ENCODE measurements at places on chromosomes 5 and 9.

DNA sequence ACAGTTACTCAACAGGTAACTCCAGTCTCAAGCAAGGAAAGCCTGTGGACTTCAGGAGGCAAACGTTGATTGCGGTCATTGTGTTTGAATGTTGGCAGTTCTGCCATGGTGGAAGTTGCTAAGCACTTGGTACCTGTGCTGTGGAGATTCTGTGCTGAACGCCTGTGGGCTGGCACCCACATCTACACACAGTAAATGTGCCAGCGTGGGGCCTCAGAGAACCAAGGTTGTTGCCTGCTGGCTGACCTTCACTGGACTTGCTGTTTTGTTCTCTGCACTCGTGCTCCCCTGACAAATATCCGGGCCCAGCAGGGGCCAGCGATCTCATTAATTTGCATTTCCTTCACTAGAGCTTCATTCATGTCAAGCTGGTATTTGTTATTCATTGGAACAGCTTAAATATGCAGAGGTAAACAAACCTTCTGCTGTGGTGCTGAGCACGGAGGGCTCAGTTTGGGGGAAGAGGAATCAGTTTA, 141.8 kb downstream of the PRKACG start:
- DNase-seq = no peak

DNA sequence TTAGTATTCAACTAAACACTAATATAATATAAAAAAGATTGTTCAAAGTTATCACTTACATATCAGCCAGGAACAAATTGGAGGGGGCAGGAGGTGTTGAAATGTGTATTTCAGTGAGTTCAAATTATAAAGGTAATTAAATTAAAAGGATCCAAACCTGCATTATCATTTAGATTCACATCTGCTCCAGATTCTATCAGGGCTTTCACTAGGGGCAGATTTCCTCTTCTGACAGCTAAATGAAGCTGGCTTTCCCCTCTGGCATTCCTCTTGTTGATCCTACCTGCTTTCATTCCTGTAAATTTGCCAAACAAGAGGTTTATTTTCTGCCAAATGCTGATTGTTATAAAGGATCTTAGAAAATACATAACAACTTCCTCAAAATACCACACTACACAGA, 86.3 kb upstream of the GCNT4 start:
- DNase-seq = no peak

- no peak for DNase-seq
These were observed 19.3 kb downstream of the ECM2 start for GRCh38 chr9:92516521-92516920.

- DNase-seq = no peak
These were observed 3.1 kb downstream of the IER5L start for GRCh38 chr9:129174724-129175514.

DNA sequence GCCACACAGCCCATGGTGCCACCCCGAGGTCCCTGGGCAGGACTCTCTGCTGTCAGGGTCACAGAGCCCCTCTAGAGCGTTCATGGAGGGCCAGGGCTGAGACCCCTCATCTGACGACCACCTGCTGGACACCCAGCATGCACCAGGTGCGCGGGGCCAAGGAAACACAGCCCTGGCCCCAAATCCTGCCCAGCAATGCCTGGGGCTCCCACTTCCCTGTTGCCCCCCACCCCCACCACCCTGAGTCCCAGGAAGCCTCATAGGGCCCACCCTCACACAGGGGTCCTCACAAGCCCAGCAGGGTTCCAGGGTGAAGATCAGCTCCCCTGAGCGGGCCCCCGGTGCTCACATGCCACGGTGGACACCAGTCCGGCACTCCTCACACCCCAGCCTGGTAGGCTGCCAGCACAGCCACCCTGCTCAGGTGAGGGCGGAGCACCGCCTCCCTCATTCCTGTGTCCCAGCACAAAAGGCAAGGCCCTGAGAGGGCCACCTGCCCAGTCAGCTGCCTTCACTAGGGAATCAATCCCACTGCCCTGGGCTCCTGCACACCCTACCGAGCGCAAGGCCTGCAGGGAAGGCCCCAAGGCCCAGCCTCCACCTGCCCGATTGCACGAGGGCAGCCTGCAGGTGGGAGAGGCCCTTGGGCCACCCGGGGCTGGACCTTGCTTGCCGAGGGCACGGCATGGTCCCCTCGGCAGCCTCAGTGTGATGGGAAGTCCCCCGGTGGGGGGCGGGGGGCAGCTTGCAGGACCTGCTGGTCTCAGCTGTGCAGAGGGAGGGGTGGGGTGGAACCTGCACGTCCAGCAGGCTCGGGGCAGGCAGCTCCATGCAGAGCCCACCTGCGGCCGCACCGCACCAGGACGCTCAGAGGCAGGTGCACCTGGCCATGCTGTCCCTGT, 56.4 kb upstream of the UBAC1 start:
- DNase-seq = no peak

DNA sequence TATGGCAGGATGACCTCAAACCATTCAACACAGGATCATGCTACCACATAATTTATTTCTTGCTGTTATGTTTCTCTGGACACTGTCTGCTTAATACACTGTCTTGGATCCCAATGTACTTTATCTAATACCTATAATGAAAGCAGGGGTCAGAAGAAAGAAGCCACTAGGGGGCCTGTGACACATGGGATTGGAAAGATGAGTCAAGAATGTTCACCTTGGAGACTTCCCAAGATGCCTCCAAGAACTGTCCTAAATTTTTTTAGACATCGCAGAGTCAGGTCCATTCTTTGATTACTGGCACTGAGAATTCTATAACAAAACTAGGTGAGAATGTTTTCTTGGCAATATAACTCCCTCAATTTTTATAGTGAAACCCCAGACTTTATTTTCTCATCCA, 305.8 kb upstream of the SMARCA2 start:
- DNase-seq = no peak

GRCh38 chr5:177447611-177448243, 1.1 kb downstream of the PRR7 start:
- DNase-seq = no peak

DNA sequence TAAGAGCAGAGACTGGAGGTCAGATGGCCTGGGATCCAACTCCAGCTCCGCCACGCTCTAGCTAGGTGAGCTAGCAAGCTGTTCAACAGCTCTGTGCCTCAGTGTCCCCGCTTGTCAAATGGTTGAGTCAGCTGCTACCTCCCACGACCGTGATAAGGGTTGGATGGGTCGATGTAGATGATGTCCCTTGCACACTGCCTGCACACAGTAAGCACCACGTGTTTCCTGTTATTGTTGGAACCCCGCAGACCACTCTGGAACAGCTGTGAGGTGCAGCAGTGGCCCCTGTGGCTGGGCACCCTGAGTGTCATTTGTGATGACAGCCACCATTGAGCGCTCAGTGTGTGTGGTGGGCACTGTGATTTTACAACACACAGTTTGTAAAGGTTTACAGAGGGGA, 54.0 kb upstream of the CTSL start:
- DNase-seq = no peak

DNA sequence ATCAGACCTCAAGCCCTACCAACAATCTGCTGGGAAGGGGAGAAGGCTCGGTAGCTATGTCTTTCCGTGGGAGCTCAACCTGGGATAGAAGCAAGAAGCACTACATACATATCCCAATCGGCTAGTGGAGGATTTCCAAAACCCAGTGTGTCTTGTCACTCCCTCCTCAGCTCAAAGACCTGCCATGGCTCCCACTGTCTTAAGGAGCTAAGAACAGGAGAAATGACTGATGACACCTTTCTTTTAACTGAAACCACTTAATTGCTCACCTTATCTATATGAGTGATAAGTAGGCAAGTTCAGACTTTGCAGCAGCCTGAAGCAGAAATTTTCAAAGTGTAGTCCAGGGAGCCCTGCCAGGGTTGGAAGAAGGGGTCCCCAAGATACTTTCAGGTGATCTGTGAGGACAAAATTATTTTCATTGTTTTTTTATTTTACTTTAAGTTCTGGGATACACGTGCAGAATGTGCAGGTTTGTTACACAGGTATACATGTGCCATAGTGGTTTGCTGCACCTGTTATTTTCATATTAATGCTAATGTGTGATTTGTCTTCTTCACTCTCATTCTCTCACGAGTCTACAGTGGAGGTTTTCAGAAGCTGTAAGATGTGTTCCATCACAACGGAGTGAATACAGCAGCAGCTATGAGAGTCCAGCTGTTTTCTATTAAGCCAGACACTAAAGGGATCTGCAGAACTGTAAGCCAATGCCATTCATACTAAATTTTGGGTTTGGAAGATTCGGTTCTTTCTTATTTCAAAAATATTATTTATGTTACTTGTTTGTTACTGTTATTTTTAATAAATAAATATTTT, 41.4 kb downstream of the PAX5 start:
- DNase-seq = no peak

GRCh38 chr5:119578937-119579336, 50.4 kb upstream of the FAM170A start:
- no peak for DNase-seq

- DNase-seq = no peak
These were observed 17.2 kb downstream of the CENPP start for GRCh38 chr9:92342825-92343488.

GRCh38 chr9:127880143-127880542, 2.7 kb upstream of the AK1 start:
- DNase-seq = no peak

DNA sequence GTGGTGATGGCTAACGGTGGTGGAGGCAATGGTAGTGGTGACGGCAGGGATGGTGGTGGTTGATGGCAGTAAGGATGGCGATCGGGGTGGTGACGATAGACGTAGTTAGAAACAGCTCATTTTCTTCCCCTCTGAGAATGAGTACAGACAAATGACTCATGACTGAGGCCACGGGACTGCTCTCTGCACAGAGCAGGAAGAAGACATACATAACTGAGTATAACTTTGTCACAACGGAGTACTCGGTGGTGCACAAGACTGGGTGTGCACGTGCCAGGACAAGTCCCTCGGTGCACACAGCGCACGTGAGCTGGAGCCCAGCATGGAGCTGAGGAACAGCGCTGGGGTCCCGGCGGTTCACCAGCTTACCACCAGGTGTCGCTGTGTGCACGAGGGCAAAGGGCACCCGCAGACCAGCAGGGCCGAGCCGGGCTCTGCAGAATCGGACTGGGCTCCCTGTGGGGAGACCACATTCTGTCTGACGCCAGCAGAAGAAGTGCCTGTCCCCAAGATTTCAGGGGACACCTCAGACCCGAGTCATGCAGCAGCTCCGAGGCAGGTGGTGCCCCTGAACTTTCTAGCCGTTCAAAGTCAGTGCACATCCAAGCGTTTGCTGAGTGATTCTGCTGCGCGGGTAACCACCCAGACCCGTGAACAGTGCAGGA, 188.6 kb downstream of the FSTL4 start:
- DNase-seq = peak; percentile 53

- no peak for DNase-seq
These were observed 70.4 kb upstream of the CTSV start for GRCh38 chr9:97109194-97109811.

DNA sequence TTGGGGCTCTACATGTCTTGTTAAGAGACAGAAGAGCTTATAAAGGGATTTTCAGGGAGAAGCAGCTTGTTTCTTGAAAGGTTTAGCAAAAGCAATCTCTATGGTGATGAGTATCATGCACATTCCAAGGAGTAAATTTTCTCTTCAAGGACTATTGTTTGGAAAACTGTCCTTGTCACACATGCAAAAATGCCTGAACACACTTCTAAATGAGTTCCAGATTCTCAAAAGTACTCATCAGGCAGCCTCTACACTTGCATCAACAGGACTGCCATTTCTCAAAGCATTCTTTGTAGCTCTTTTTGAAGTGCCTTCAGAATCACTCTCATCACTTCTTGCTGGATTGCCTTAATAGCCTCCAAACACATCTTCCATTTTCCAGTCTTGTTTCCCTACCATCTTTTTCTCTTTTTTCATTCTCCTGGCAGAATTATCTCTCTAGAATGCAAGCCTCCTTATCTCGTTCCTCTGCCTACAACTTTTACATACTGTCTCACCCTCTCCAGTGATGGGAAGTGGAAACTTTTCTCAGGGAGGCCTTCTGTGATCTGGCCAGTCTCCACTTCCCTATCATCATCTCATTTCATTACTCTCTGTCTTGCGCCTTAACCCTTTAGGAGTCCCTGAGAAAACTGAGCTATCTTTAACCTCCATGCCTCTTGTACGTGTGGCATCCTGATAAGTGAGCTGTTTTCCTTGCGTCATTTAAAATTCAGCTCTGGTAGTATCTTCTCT, 631.5 kb upstream of the TLE4 start:
- no peak for DNase-seq

DNA sequence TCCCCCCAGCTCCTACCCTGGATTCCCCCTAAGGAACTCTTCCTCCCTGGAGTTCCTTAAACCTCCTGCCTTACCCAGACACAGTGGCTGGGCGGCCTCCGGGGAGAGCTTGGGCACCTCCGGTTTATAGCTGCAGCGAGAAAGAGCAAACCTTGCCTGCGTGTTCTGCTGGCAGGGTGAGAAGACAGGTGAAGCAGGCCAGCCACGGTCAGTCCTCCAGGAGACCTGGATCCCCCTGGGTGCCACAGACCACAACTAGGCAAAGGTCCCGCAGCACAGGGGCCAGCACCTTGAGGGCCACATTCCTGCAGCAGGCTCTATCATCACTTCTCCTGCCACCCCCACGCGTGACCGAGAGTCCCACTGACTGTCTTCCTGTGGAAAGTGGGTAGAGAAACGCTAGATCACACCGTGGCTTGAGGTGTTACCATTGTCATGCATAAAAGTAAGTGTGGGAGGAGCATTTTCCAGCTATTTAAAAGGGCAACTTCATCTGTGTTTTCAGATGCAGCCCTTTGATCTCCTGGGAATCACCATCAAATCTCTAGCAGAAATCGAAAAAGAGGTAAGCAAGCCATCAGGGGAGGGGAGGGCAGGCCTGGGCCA, 130.2 kb upstream of the LMX1B start:
- no peak for DNase-seq

GRCh38 chr9:98087420-98088354, 31.2 kb downstream of the NANS start:
- peak; percentile 15 for DNase-seq

- DNase-seq = no peak
These were observed 48.7 kb downstream of the TIMD4 start for GRCh38 chr5:156914371-156914737.

- no peak for DNase-seq
These were observed 114.2 kb downstream of the TTC39B start for GRCh38 chr9:15192856-15193255.

GRCh38 chr9:96113032-96113431, 188.9 kb downstream of the HSD17B3 start:
- DNase-seq = no peak

GRCh38 chr9:75941577-75942311, 51.3 kb downstream of the PCSK5 start:
- DNase-seq = no peak

- no peak for DNase-seq
These were observed 20.8 kb downstream of the ENHO start for GRCh38 chr9:34501889-34502425.

DNA sequence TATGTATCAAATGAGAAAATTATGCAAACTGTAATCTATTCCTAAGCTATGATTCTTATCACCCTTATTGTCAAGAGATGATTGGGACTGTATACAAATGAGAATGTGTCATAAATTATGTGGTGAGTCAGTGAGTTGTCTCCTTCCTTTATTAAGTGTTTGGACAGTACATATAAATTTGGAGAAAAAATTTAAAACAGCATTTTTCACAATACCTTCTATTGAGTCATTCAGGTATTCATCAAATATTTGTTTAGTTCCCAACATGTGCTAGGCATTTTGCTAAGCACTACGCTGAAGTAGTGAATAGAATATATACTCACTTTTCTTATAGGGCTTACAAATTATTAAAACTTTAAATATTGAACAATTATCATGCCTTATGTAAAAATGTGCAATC, 36.3 kb upstream of the PTPRD start:
- no peak for DNase-seq

- no peak for DNase-seq
These were observed 58.0 kb upstream of the OLFM1 start for GRCh38 chr9:135029463-135029862.

- DNase-seq = no peak
These were observed 360.5 kb downstream of the ICE1 start for GRCh38 chr5:5783021-5783420.

All from activated CD8-positive, alpha-beta memory T cell treated with anti-CD3 and anti-CD28 coated beads for 1 hour (primary cell).